HAP-1 (cell line): ENCODE measurements at places on chromosomes 6 and 20.

DNA sequence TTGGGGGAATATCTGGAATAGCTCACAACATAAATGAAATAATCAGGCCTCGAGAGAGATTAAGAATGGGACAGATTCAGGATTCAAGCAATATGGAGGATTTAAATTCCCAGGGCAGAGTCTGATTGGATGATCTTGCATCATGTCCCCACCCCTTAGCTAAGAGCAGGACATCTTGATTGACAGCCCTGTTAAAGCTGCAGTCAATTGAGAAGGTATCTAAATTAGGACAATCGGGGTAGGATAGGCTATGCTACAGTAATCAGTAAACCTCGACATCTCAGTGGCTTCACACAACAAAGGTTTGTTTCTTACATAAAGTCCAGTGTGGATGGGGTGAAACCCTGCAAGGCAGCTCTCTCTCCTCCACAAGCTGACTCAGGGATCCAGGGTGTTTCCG lies 109.5 kb downstream of the EYA2 start:
- DNase-seq, result no peak

GRCh38 chr6:7313505-7314165 lies 636 bp upstream of the SSR1 start:
- no peak for DNase-seq

DNA sequence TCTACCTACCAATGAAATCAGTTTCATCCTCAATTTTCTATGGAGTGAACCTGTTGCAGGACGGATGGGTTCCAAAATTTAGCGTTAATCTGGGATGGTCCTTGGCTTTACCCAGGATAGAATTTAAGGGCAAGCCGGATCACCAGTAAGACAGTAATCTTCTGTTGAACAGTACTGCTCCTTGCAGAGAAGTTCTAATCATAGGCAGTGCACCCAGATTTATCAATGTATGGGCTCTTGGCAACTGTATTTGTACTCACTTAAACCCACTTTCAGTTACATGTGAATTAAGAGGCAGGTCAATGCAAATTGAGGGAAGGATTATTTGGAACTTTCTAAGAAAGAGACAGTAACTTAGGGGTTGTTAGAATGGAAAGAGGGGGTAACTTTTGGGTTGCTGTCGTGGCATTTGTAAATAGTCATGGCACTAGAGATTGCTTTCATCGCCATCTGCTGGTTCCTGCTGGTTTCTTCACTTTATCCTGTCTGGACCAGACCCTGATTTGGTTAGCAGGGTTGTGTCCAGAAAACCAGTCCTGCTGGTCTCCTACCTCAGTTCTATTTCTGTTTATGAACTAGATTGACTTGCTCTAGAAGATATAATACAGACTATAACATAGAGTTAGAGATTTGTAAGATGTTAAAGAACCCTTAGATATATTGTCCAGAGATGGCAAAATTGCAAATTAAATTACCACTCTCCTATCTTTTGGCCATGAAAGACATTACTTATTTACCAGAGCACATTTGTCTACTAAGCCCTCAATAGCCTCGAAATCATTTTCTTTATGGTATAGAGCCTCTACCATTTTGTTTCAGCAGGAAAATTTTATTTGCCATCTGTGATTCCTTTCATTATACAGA lies 646.3 kb downstream of the UTRN start:
- DNase-seq, result peak; percentile 49

DNA sequence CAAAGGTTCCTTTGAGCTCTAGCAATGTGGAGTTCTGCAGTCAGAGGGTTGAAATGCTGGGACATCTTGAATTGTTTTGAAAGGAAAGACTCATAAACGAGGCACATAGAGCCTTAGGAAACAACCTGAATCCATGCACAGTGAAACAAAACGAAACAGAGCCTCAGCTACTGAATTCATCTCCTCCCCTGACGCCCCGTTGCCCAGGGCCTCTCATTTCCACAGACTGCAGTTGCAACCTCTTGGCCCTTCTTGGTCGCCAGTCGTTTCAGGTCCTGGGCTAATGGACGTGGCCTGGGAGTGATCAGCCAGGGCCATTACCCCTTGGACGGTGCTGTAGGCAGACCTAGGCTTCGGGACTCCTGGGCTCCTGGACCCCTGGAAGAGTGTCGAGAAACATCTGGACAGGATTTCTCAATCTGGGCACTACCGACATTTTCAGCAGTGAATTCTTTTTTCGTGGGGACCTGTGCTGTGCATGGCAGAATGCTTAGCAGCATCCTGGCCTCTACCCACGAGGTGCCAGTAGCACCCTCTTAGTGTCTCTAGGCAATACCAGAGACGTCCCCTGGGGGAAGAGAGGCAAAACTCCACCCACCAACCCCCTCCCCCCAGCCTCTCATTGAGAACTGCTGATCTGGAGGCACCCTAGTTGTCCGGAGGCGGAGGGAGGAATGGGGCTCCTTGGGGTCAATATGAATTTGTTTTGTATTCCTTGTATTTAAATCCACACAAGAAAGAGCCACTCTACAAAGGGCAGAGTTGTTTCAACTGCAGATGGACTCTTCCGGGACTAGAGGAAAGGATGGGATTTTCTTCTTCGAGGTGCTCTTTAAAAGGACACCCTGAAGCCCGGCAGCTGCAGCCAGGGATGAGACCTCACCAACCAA lies 50.2 kb downstream of the TMEM242 start:
- DNase-seq, result no peak

DNA sequence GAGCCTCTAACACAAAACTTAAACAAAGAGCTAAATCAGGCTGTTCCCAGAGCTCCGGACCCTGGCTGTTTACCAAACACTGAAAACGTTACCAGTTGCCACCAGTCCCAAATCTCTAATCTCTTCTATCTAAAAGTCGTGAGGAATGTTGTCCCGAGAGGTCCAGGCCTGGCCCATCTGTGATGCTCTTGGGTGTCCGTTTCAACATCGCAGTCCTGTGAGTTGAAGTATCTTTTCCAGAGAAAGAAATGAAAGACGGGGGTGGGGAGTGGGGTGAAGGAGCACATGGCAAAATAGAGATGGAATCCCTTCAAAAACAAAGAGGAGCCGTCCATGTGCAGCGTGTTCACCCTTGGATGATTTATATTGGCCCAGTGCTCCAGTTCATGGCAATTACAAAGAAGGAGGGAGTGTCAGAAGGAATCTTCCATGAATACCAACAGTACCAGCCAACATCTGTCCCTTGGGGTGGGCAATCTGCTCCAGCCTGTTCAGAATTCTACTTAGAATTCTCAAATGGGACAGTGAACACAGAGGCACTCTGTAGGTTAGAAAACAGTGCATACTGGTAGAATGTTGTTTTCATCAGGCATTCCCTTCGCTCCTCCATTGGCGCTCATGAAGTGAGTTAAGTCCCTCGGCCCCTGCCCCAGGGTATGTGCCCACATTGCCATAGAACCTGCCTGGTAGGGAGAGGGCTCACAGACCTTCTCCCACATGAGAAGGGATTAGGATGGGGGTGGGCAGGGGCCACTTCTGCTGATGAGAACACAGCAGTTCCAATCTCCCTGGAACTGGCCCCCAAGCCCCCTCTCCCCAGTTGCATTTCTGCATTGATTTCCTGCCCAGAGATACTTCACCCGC lies 112.1 kb downstream of the LY86 start:
- no peak for DNase-seq

GRCh38 chr6:1378065-1379016 lies 11.0 kb upstream of the FOXF2 start:
- no peak for DNase-seq

GRCh38 chr20:12824328-12825225 lies 184.2 kb upstream of the SPTLC3 start:
- DNase-seq, result no peak

GRCh38 chr6:82458147-82458546 lies 94.5 kb downstream of the TPBG start:
- no peak for DNase-seq

- DNase-seq, result no peak
These were observed 631.1 kb downstream of the COL12A1 start for GRCh38 chr6:74574794-74575193.

DNA sequence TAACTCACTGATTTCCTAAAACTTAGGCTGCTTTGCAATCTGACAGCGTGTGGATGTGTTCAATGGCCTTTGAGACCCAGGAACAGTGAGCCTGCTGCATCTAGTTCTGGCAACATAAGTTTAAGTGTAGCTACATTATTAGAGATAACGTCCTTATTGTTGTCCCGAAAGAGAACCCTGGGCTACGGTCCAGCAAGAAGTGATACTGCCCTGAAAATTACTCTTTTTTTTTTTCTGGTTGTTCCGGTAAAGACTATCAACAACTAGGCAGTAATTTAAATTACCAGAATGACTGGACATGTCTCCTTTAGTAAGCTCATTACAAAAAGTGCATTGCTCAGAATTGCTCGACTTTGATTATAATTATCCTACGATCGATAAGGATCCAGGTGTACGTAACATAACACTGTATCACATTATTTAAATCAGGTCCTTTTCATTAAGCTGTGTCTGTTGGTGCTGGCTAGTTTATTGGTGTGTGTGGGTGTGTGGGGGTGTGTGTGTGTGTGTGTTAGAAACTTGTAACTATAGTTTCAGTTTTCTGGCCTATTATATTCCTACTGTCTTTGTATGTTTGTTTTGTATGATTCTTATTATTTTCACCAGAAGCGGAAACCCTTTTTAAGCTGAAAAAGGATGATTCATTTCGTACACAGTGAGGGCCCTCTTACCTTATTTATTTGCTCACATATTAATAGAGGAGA lies 3.0 kb downstream of the TSHZ2 start:
- no peak for DNase-seq

DNA sequence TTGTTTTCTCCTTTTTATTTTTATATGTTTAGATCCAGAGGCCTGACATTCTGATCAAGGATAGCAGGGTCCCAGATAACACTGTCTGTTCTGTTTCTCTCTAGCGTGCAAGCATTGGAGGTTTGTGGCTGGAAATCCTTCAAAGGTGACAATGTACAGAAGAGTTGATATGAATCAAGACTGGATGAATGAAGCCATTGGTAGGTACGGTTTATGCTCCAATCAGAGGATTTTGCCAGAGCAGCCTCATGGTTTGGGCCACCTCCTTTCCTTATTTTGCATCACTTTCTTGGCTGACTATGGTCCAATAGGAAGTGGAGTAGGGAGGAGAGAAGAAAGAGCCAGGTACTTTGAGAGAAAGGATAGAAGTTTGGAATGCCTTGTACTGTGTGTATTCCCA lies 484.8 kb upstream of the JAG1 start:
- DNase-seq, result no peak

DNA sequence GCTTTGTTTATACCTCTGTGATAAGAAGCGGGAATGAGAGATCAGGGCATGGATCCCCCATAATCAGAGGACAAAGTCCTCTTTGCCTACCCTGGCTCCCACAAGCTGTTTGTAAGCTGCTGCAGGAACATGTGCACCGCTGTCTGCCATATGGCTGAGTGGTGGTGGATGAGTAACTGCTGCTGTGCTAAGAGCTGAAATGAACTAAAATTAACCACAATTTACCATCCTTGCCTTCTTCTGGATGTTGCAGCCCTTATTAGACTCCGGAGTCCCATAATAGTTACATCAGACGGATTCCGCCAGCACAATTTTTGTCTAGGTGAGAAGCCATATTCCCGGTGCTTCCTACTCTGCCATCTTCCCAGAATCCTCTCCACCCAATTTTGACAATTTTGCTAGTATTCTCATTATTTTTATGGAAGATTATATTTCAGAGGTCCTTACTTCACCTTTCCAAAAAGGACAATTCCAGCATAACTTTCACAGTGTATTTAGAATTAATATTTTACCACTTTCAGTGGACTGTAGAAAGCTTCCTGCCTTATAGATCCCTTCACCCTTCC lies 6.0 kb upstream of the CMTR1 start:
- no peak for DNase-seq

DNA sequence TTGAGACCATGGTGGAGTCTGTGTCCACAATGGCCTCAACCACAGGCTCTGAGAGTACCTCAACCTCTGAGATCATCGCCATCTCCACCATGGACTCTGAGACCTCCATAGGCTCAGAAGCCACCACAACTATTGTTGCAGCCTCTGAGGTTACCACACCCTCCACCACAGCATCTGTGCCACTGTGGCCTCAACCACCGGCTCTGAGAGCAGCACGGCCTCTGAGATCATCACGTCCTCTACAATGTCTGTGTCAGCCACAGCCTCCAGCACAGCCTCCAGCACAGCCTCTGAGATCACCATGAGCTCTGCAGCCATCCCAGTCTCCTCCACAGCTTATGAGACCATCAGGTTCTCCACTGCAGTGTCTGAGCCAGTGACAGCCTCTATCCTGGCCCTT lies 19.4 kb upstream of the MUC21 start:
- DNase-seq, result no peak

GRCh38 chr20:52754366-52754765 lies 217.8 kb upstream of the TSHZ2 start:
- DNase-seq, result no peak

- no peak for DNase-seq
These were observed 1.3 kb downstream of the SLA2 start for GRCh38 chr20:36644706-36645095.

- no peak for DNase-seq
These were observed 14.8 kb upstream of the FKBP5 start for GRCh38 chr6:35703554-35703953.

DNA sequence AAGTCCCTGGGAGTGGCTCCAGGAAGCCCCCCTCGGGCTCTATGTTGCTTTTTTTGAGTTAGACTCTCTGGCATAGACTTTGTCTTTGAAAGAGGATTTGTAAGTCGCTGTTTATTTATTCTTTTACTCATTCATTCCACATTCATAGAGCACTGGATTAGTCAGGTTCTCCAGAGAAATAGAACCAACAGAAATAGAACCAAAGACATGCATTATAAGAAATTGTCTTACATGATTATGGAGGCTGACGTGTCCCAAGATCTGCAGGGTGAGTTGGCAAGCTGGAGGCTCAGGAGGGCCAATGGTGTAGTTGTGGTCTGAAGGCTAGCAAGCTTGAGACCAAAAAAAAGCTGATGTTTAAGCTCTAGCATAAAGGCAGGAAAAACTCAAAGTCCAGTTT lies 98.3 kb upstream of the CHD6 start:
- no peak for DNase-seq

- DNase-seq, result no peak
These were observed 281.9 kb downstream of the PKHD1 start for GRCh38 chr6:51805517-51805916.

GRCh38 chr6:22643780-22644179 lies 74.4 kb downstream of the HDGFL1 start:
- no peak for DNase-seq

GRCh38 chr20:5557123-5557522 lies 193.1 kb upstream of the SHLD1 start:
- peak; percentile 59 for DNase-seq

GRCh38 chr20:53547664-53548239 lies 45.9 kb downstream of the ZNF217 start:
- peak; percentile 61 for DNase-seq

DNA sequence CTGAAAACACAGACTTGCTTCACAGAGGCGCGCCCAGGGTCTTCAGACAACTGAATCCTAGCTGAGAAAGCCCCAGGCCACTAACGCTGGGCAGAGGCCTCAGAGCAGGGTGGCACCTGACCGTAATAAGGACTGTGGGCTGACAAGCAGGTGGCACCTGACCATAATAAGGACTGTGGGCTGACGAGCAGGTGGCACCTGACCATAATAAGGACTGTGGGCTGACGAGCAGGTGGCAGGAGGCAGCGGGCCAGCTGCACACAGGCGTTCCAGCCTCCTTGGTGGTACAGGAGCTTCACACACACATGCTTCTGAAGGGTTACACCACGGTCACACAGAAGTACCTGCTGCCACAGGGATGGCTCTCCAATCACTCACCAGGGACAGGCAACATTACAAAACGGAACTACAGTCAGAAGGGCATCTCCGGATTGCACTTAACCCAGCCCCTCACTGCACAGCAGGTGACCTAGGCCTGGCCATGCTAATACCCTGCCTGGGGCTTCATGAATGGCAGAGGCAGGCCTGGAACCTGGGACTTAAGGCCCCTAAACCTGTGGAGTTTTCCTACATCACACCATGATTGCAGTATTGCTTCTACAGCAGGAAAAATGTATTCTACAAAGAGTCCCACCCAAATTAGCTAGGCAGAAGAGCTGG lies 50.8 kb downstream of the PSMG4 start:
- no peak for DNase-seq
